Uterus (tissue), 4 donors: ENCODE measurements at places on chromosomes 12 and 14. TPM values are rescaled to one million over a fixed set of nuclear protein-coding genes. Genes with fewer than 3 reads are reported as not detected.

GYS2 gene
- total RNA-seq: not detected

GLIPR1L1 gene
- not detected for total RNA-seq

CNTN1 gene
- total RNA-seq: 6.1 TPM

NAV3 gene
- total RNA-seq: 33.9 TPM

INSM2 gene
- not detected for total RNA-seq

OR6C2 gene
- not detected for total RNA-seq

IAPP gene
- not detected for total RNA-seq

CLEC6A gene
- not detected for total RNA-seq

ANKRD33 gene
- total RNA-seq: 2.9 TPM

FOXM1 gene
- total RNA-seq: not detected

FKBP4 gene
- total RNA-seq: 37.1 TPM

SLC39A2 gene
- 0.52 TPM for total RNA-seq

JAG2 gene
- 8.5 TPM for total RNA-seq

KRT3 gene
- not detected for total RNA-seq
